ENCODE measurements at places on chromosomes 2 and 18. TPM values are rescaled to one million over a fixed set of nuclear protein-coding genes. Genes with fewer than 3 reads are reported as not detected.

Gene FLACC1
- 0.44 TPM for polyA plus RNA-seq

- no peaks in the 10 kb centered on the region for H3K4me1 ChIP-seq
- H3K27me3 ChIP-seq: no peaks in the 10 kb centered on the region
- no peak overlapping the region for H3K27ac ChIP-seq
- no peaks in the 10 kb centered on the region for H3K36me3 ChIP-seq
- DNase-seq: no peak
- H3K4me3 ChIP-seq: no peak overlapping the region
Measured at GRCh38 chr2:147487286-147487977, 357.4 kb upstream of the ACVR2A start.

Gene PDCD1
- polyA plus RNA-seq: not detected

Gene UGT1A3
- not detected for polyA plus RNA-seq

Gene MAP2
- 11.1 TPM for polyA plus RNA-seq

GRCh38 chr18:74994502-74995418 lies 214.2 kb downstream of the PTGR3 start:
- no peaks in the 10 kb centered on the region for H3K36me3 ChIP-seq
- no peak overlapping the region for H3K27ac ChIP-seq
- no peak for DNase-seq
- no peaks in the 10 kb centered on the region for H3K27me3 ChIP-seq

GRCh38 chr2:190447766-190448165 lies 39.6 kb downstream of the MFSD6 start:
- DNase-seq: no peak
- no peaks in the 10 kb centered on the region for H3K36me3 ChIP-seq
- no peaks in the 10 kb centered on the region for H3K27me3 ChIP-seq
- H3K4me1 ChIP-seq: peaks cover 7% of the 10 kb centered on the region
- H3K4me3 ChIP-seq: no peak overlapping the region

- no peak for DNase-seq
- no peaks in the 10 kb centered on the region for H3K36me3 ChIP-seq
- H3K4me1 ChIP-seq: no peaks in the 10 kb centered on the region
- no peak overlapping the region for H3K27ac ChIP-seq
Measured at GRCh38 chr2:170288859-170289258, 110.9 kb downstream of the MYO3B start.

DNA sequence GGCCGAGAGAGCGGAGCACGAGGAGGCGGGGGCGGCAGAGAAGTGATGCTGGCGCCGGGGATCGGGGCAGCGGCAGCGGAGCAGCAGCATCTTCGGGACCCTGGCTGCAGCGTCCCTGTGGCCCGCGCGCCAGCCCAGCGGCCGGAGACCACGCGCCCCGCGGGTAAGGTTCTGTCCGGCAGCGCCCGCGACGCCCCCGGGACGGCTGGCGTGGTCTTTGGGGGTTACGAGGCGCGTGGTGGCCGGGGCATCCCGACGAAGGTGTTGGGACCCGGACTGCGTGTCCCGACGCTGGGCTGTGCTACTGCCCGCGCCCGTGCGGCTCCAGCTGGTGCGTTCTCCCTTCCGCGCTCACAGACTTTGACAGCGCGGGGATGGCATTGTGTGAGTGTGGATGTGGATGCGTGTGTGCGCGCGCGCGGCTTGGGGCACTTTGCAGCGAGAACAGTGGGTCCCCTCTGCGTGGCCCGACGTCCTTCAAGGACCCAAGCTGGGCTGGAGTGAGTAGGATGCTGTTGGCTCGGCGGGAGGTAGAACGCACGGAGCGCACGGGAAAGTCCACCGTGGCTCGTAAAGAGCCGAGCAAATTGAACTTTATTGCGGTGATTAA lies 405.0 kb downstream of the XIRP2 start:
- no peak for DNase-seq
- no peaks in the 10 kb centered on the region for H3K36me3 ChIP-seq
- peak overlapping the region; percentile 71 for H3K4me3 ChIP-seq
- H3K27me3 ChIP-seq: peaks cover 8% of the 10 kb centered on the region
- peaks cover 14% of the 10 kb centered on the region for H3K4me1 ChIP-seq
- no peak overlapping the region for H3K27ac ChIP-seq

- H3K27ac ChIP-seq: no peak overlapping the region
- no peaks in the 10 kb centered on the region for H3K27me3 ChIP-seq
- H3K4me1 ChIP-seq: no peaks in the 10 kb centered on the region
Measured at GRCh38 chr2:7272210-7272609, 355.0 kb downstream of the RNF144A start.

DNA sequence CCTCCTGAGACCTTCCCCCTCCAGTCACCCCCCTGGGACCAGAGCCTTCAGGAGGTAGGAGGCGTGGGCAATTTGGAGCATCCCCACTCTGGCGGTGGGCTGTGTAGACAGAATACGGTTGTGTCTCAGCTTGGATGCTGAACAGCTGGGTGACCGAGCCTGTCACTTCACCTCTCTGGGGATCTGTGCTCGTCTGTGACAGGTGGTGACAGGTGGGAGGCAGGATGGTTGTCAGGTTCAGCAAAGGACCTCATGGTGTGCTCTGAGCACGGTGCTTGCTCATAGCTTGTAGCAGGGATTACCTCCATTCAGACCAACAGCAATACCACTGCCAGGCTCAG lies 186.5 kb upstream of the HS6ST1 start:
- H3K27me3 ChIP-seq: no peaks in the 10 kb centered on the region
- no peak for DNase-seq
- no peaks in the 10 kb centered on the region for H3K4me1 ChIP-seq
- no peak overlapping the region for H3K4me3 ChIP-seq
- H3K36me3 ChIP-seq: no peaks in the 10 kb centered on the region

DNA sequence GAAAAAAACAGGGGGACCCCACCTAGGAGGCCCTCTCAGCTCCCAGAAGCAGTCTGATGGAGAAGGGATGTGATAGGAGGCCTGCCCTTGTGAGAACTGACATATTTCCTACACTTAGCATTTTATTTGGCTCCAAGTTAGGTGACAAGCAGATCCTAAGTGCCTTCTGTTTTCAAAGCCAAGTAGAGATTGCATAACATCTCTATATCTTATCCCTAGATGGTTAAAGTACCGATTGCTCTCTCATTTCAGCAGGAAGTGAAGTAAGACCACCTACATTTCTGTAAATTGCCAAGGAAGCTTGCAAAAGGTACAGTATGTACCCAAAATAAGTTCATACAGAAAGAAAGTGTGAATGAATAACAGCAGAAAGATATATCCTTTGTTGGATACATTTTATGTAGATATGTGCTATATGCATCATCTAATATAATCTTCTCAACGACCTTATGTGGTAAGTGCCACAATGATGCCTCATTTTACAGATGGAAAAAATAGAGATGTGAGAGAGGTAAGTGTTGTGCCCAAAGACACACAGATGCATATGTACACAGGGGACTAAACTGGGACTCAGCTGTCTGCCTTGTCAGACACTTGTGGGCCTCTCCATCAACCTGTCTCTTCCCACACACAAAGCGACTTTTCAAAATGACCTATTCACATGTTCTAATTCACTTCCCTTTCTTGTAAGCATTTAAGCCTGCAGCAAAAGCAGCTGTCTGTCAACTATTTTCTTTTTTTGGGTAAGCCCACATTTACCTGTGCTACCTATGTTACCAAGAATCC lies 38.9 kb downstream of the DHRS9 start:
- DNase-seq: no peak
- H3K27ac ChIP-seq: no peak overlapping the region
- no peaks in the 10 kb centered on the region for H3K27me3 ChIP-seq
- no peak overlapping the region for H3K4me3 ChIP-seq
- H3K4me1 ChIP-seq: no peaks in the 10 kb centered on the region

- H3K4me1 ChIP-seq: no peaks in the 10 kb centered on the region
- H3K4me3 ChIP-seq: no peak overlapping the region
- no peaks in the 10 kb centered on the region for H3K27me3 ChIP-seq
- no peak overlapping the region for H3K27ac ChIP-seq
- H3K36me3 ChIP-seq: no peaks in the 10 kb centered on the region
Measured at GRCh38 chr2:137888845-137889244, 75.4 kb upstream of the HNMT start.

Gene CXCR1
- polyA plus RNA-seq: not detected

GRCh38 chr2:159091381-159091780 lies 122.9 kb downstream of the TANC1 start:
- H3K4me1 ChIP-seq: peaks cover 21% of the 10 kb centered on the region
- peaks cover 3% of the 10 kb centered on the region for H3K36me3 ChIP-seq
- H3K27me3 ChIP-seq: no peaks in the 10 kb centered on the region
- no peak overlapping the region for H3K4me3 ChIP-seq
- DNase-seq: no peak

DNA sequence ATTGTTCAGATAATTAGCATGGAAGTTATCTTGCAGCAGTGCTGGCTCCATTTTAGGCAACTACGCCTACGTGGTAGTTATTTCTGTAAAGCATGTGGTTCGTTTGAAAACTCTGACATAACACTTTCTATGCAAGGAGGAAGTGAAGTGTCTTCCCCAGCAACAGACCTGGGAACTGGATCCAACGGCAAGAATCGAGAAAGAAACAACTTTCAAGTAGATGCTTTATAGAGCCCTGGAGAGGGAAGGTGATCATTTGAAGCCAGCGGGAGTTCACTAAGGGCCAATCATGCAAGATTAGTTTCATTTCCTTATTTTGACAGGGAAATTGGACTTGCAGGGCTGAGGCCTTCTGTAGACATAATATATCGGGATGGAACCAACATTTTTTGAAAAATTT lies 218.3 kb downstream of the ACKR3 start:
- H3K27ac ChIP-seq: no peak overlapping the region
- H3K4me3 ChIP-seq: no peak overlapping the region
- H3K4me1 ChIP-seq: no peaks in the 10 kb centered on the region

Gene CNGA3
- polyA plus RNA-seq: not detected

Gene GPAT2
- not detected for polyA plus RNA-seq

- H3K4me3 ChIP-seq: no peak overlapping the region
- DNase-seq: no peak
- no peaks in the 10 kb centered on the region for H3K36me3 ChIP-seq
- no peak overlapping the region for H3K27ac ChIP-seq
- no peaks in the 10 kb centered on the region for H3K4me1 ChIP-seq
Measured at GRCh38 chr2:176851200-176851888, 361.2 kb upstream of the HNRNPA3 start.

Gene CCDC74A
- 21.3 TPM for polyA plus RNA-seq

Gene CAPN14
- 0.08 TPM for polyA plus RNA-seq

DNA sequence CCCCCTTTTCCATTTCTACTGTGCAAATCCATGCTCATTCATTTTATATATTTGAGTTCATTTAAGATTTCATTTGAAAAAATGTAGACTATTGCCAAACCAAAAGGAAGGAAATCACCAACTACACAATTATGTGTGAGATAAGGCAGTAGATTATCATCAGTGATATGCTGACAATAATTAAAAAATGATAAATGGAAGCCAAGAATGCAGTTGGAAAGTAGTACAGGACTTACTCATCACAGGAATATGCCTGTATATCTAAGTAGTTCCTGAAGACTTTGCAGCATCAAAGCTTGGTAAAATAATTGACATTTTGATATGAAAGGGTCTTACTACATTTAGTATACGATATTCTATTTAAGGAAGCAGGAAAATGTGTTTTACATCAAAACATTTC lies 166.1 kb upstream of the OTX1 start:
- H3K27me3 ChIP-seq: no peaks in the 10 kb centered on the region
- H3K4me1 ChIP-seq: no peaks in the 10 kb centered on the region
- H3K36me3 ChIP-seq: no peaks in the 10 kb centered on the region
- H3K27ac ChIP-seq: no peak overlapping the region
- no peak overlapping the region for H3K4me3 ChIP-seq

DNA sequence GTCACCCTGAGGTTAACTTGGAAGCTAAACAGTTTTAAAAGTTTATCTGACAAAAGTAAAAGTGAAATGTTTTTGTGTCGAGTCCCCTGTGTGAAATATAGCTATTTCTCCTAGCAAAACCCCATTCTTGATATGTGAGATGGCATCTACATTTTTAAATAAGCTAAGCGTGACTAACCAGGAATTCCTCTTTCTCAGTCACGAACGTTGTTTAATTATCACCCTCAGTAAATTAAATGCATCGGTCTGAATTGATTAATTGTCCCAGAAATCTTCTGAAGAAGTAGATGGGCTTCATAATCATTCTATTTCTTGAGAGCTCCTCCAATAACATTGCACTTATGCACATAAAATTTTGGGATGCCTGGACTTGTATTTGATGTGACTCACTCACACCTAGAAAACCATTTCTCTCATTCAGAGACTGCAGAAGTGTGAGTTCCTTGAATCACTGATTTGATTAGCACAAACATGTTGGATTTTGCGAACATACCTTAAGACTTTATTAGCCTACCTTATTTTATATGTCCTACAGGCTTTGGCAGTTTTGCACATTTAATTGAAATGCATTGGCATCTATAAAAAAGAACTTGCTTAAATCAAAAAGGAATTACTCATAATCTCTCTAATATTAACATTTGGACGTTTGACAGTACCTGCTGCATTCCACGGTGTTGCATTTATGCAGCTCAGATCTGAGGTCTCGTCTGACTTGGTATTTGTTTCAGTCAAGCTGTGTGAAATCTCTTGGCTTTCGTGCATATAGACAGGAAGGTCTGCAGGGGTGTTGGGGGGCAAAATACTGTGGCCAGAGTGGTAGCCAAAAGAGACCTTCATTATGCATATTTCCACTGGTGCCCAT lies 475.2 kb downstream of the EPHA4 start:
- no peak for DNase-seq
- no peaks in the 10 kb centered on the region for H3K27me3 ChIP-seq
- H3K27ac ChIP-seq: no peak overlapping the region
- no peaks in the 10 kb centered on the region for H3K4me1 ChIP-seq
- H3K4me3 ChIP-seq: no peak overlapping the region

- H3K27ac ChIP-seq: peak overlapping the region; percentile 90
- peaks cover 70% of the 10 kb centered on the region for H3K4me1 ChIP-seq
- peaks cover 32% of the 10 kb centered on the region for H3K36me3 ChIP-seq
- H3K27me3 ChIP-seq: no peaks in the 10 kb centered on the region
Measured at GRCh38 chr2:46351098-46351749, 54.0 kb downstream of the EPAS1 start.

Gene LPIN2
- 19.3 TPM for polyA plus RNA-seq

- no peak overlapping the region for H3K4me3 ChIP-seq
- DNase-seq: no peak
- peaks cover 22% of the 10 kb centered on the region for H3K27me3 ChIP-seq
- H3K27ac ChIP-seq: no peak overlapping the region
Measured at GRCh38 chr2:110718990-110719389, 13.4 kb upstream of the ACOXL start.

Gene KYNU
- not detected for polyA plus RNA-seq

Gene SLC16A14
- polyA plus RNA-seq: 0.90 TPM

Gene MRPS5
- 40.4 TPM for polyA plus RNA-seq

Gene UGT1A5
- not detected for polyA plus RNA-seq

Gene LOXHD1
- not detected for polyA plus RNA-seq

- H3K36me3 ChIP-seq: no peaks in the 10 kb centered on the region
- peaks cover 36% of the 10 kb centered on the region for H3K4me1 ChIP-seq
- no peak overlapping the region for H3K4me3 ChIP-seq
- DNase-seq: no peak
Measured at GRCh38 chr2:197258580-197258979, 52.0 kb downstream of the ANKRD44 start.
